ENCODE measurements at places on chromosomes 5 and 9.

- DNase-seq, result no peak
Observed at GRCh38 chr5:6434731-6435130, 13.9 kb upstream of the UBE2QL1 start.

- no peak for DNase-seq
Observed at GRCh38 chr5:73381590-73382400, 66.8 kb downstream of the FOXD1 start.

GRCh38 chr5:149371296-149371962 lies 7.7 kb downstream of the IL17B start:
- no peak for DNase-seq

- DNase-seq, result no peak
Observed at GRCh38 chr9:23779220-23779619, 46.8 kb downstream of the ELAVL2 start.

DNA sequence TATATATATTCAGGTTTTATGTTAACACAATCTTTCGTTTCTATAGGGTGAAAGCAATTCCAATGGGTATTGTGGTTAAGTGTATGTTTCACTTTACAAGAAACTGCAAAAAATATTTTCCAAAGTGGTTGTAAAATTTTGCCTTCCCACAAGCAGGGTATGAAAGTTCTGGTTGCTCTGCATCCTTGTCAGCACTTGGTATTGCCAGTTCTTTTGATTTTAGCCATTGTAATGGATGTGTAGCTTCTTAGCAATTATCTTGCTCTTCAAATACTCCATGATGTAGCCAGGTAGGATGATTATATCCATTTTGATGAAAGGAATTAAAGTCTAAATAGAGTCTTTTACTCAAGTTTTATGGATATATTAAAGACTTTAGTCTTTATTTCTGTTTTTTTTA lies 9.1 kb upstream of the ADAM19 start:
- DNase-seq, result no peak

DNA sequence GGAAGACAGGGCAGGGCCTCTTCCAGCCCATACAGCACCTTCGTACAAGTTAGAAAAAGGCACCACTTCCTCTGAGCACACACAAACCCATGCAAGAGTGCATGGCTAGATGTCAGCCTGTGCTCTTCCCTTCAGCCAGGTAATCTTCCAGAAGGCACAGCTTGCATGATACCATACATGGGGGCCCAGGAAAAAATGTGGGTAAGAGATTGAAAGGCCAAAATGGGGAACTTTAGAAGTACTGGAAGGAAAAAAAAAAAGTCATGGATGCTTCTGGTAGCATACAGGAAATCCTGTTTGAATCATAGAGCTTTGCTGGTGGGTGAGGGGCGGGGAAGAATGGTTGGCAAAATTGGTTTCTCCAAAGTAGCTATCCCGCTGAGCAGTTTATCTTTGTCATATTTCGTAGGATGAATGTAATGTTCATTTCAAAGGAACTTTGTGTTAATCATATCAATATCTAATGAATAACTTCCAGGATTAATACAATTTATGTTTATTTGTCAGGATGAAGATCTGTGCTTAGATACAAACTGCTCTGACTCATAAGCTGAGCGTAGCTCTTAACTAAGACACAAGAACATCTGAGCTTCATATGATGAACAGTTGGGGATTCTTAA lies 78.2 kb upstream of the MAP3K1 start:
- DNase-seq, result no peak

GRCh38 chr9:130542457-130543228 lies 36.7 kb upstream of the FUBP3 start:
- no peak for DNase-seq

- DNase-seq, result no peak
Observed at GRCh38 chr5:147522435-147522834, 12.6 kb upstream of the DPYSL3 start.

DNA sequence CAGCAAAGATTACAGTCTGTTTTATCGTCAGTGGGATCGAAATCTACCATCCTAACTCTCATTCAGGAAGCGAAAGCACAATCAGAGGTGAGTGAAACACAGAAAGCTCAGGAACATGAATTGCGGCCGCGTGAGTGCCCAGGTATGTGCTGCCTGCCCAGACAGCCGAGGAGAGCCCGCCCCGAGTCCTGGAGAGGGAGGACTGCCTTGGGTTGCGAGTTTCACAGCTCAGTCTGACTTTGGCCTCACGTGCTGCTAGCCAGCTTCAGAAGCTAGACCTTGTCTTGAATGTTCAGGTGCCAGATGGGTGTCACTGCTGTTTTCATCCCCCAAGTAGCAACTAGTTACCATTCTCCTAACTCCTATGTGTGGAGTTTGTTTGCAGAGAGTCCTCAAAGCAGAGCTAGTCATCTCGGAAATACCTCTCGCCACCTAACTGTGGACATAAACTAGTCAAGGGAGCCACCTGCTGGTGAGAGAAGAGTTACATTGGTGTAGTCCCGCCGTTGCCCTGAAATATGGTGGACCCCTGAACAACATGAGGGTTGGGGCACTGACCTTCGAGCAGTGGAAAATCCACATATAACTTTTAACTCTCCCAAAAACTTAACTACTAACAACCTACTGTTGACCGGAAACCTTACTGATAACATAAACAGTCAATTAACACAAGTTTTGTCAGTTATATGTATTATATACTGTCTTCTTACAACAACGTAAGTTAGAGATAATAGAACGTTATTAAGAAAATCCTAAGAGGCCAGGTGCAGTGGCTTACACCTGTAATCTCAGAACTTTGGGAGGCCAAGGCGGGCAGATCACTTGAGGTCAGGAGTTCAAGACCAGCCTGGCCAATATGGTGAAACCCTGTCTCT lies 80.9 kb downstream of the GOLPH3 start:
- peak; percentile 6 for DNase-seq

DNA sequence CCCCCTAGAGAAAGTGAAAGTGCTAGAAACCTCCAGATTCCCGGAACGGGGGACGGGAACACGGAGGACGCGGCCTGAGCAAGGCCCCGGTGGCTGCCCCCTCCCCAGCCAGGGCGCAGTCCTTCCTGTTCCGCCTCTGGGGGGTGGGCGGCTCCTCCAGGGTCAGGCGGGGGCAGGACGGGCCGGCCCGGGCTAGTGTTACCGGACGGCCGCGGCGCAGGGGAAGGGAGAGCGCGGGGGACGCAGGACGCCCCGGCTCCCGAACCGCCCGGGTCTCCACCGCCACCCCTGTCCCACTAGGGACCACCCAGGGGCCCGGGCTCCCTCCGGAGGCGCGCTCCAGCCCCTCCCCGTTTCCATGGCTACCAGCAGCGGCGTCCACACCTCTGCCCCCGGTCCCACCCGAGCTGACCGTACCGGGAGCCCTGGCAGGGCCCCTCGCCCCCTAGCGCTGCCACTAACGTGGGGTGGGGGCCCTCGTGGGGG lies 579 bp downstream of the SLC12A7 start:
- no peak for DNase-seq

DNA sequence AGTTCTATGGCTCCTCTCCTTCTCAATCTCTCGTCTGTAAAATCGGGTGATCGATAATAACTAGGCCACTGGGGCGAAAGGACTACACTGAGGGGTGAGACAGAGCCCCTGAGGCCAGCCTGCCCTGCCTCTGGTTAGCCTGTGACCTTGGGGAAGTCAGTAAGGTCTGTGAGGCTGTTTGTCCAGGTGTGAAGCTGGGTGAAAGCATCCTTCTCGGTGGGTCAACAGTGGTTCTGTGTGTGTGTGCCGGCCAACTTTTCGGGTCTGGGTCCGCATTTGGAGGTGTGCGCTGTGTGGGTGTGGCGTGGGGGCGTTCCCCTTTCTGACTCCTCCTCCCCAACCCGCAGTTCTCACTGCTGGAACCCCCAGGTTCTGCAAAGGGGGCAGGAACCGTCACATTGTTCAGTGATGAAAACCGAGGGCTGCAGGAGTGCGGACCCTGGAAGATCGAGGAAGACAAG lies 5.0 kb upstream of the RNF44 start:
- no peak for DNase-seq

DNA sequence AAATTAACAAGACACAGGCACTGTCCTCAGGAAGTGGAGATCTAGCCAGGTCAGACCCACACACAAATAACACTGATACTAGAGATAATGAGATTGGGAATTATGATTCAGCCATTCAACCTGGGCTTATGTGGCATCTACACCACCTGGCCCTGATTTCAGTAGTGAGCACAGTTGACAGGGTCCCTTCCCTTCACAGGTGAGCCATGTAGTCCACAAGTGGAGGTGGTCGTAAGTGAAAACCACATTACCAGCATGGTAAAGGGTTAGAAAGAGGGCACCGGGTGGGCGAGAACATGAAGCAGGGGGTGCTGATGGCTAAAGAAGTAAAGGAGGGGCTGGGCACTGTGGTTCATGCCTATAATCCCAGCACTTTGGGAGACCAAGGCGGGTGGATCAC lies 48.3 kb upstream of the IL17B start:
- DNase-seq, result no peak

DNA sequence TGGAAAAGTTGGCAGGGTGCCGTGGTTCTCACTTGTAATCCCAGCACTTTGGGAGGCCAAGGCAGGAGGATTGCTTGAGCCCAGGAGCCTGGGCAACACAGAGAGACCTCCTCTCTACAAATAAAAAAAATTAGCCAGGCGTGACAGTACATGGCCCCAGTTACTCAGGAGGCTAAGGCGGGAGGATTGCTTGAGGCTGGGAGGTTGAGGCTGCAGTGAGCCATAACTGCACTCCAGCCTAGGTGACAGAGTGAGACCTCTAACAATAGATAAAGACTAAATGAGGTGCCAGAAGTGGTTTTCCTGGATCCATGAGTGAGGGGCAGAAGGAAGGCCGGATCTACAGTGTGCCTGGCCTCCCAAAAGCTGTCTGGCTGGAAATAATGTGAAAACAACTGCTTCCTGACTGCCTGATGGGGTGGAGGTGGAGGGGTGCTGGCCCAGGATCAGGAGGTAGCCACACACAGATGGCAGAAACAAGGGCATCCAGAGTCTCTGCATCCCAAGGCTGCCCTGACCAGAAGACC lies 4.1 kb downstream of the SHB start:
- no peak for DNase-seq

DNA sequence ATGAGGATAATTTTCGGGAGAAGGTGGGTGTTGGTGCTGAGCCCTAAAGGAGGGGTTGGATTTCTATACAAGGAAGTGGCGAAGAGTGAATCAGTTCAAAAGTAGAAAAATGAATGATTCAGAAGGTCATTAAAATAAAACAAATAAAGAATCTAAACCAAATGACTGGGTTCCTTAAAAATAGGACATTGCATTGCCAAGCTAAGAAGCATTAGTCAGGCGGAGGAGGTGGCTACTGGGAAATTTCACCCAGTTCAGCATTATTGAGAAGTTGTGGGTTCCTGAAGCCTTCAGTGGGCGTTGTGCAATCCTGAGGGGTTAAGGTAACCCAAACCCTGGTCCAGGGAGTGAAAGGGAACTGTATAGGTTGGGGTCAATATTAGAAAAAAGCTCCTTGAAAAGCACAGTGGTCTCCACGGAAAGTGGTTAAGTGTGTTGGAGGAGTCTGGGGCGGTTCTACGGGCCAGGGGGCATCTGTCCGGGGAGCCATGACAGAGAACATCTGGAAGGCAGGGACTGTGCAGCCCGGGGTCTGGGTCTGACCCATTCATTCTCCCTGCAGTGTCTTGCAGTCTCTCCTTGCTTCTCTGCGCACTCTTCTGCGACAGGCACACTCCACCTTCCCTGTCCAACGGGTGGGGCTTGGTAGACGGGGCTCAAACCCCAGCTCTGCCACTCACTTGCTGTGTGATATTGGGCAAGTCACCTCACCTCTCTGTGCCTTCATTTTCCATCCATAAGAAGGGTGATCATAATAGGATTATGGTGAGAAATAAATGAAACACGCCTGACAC lies 27.6 kb upstream of the DUSP1 start:
- no peak for DNase-seq

DNA sequence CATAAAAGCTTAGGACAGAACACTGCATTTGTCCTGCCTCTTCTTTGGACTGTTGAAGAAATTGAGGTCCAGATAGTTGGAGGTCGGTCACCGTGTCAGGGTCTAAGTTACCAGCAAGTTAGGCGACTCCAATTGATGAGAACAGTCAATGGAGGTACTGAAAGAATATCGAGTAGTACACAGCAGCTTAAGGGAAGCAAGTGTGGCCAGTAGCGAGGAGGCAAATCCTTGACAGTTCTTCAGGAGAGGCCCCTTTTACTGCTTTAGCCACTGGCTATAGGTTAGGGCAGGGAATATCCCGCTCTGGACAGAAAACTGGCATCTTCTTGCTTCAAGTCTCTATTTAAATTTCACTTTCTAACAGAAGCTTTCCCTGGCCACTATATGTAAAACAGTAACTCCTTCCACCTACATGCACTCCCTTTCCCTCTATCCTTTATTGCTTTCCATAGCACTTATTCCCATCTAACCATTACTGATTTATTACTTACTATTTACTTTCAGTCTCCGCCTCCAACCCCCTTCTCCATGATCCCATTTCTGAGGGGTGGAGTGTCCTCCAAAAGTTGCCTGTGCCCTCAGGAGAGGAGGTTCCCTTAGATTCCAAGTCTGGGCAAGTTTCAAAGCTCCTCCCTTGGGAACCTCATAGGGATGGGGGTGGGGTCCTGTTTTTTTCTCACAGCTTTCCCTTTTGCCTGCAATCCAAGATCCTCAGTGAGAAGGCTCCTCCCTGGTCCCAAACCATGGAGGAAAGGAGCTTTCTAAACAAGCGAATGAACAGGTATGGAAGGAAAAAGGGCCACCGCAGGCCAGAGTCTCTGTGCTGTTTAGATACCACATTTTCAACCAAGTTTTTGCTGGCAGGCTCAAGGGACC lies 4.1 kb upstream of the PRDM6 start:
- no peak for DNase-seq

- DNase-seq, result no peak
Observed at GRCh38 chr9:89357331-89358197, 39.3 kb downstream of the SECISBP2 start.

DNA sequence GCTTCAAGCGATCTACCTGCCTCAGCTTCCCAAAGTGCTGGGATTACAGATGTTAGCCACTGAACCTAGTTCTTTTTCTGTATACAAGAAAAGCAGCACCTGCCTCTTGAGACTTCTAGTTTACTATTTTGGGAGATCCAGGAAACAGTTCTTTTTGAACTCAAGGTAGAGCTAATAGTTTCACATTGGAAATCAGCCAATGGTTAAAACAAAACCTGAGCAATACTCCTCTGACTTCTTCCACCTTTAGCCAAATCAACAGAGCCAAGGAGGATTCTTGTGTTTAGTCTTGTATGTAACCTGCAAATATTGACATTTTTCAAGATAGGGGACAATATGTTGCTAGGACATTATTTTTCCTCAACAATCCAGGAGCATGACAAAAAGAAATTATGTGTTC lies 349.4 kb downstream of the SH3GL2 start:
- DNase-seq, result no peak

- no peak for DNase-seq
Observed at GRCh38 chr5:78633700-78634099, 14.9 kb downstream of the LHFPL2 start.

All from stimulated activated CD8-positive, alpha-beta memory T cell treated with anti-CD3 and anti-CD28 coated beads, Interleukin-15, amount 100 ng/mL, for 24 hours (primary cell).